ENCODE measurements at places on chromosomes 4 and X. TPM values are rescaled to one million over a fixed set of nuclear protein-coding genes. Genes with fewer than 3 reads are reported as not detected.

Gene MAGEA2B
- not detected for total RNA-seq

Gene DUSP21
- not detected for total RNA-seq

GRCh38 chrX:95318882-95319281, 1365.8 kb upstream of the DIAPH2 start:
- DNase-seq = peak; percentile 9

GRCh38 chr4:13543839-13544605, at the start of gene NKX3-2:
NKX3-2 (minus strand) TSS chr4:13544508; CDS start chr4:13544414, 94 bp downstream.
- no peak for DNase-seq

DNA sequence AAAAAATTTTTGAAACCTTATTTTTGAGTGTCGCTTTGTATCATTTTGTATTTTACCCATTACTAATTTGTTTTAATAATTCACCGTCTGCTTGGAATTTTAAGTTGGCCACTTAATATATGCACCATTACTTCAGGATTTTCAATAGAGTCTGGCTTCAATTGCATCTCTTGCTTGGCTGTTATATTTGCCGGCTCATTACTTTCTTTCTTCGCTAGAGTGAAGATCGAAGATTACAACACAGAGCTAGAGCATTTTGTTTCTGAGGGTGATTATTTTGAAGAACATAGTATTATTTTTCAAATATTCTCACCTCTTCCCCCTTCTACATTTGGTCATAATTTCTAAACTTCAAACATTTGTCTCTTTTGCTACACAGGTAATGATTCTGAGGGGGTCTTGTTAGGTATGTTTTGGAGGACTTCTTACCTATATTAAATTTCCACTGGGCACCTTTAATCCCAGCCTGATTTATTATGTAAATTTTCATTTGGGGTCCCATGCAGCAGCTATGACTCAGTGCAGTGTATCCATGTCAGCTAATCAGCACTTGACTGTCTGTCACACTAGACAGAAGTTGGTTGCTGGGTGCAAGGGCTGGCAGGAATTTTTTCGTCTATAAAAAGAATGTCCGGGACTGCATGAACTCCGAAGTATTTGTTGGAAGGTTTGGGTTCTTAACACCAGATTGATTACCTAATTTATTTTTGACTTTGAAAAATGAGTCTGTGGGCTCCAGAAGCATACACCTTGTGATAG, 18.6 kb downstream of the TBC1D1 start:
- no peak for DNase-seq

DNA sequence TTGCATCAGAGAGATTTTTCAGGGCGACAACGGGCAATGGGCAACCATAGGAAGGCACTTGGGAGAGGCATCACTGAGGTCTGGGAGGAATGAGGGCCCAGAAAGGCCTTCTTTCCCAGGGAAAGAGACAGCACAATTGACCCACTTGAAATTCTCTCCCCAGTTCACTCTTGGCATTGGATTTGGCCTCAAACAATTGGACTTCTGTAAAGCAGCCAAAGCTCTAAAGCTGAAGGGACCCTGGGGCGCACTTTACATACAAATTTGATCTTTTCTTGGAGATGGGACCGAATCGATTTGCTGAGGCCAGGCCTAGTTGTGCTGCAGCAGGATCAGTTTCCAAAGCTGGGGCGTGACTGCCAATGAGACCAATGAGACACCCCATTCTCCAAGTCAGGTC, 3.2 kb downstream of the ARHGAP36 start:
- DNase-seq = no peak

DNA sequence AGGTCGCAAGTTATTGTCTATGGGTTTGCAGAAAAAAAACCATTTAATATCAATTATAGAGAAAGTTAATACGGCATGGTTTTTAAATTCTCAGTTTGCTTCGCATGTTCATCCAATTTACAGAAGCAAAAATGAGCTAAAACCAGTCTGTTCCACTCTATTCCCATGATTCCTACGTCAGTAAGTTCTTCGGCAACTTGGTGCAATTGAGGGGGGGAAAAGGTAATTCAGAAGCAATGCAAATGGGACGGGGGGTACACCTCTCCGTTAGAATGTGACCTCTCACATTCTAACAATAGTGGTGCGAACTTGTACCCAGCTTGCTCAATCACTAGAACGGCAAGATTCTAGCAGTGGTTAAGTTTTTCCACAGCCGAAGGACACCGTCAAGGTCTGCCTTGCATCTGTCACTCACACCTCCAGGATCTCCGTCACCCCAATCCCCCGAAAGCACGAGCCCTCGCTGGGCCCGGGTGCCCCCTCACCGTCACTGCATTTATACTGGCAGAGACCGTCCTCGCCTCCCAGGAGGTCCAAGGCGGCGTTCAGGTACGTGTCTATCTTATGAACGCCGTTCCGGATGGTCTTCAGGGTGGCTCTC, 653 bp downstream of the PLA2G12A start:
- DNase-seq = peak; percentile 26

- DNase-seq = peak; percentile 63
These were observed 562.3 kb upstream of the DIPK2B start for GRCh38 chrX:45762699-45763647.
